ENCODE measurements at places on chromosomes 5 and 9.

GRCh38 chr5:119537704-119538103 is 85.4 kb downstream of the HSD17B4 start:
- no peak for DNase-seq

DNA sequence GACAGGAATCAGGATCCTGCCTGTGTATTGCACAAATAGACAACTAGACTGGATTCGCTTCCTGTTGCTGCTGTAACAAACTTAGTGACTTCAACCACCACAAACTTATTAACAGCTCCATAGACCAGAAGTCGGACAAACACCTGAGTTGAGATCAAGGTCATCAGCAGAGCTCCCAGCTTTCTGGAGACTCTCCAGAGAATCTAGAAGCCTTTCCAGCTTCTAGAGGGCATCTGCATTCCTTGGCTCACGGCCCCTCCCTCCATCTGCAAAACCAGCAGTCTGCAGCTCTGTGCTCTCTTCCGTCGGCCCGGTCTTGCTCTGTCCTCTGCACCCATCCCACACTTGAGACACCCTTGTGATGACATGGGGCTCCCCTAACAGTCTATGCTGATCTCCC is 99.1 kb downstream of the KCNT1 start:
- no peak for DNase-seq

DNA sequence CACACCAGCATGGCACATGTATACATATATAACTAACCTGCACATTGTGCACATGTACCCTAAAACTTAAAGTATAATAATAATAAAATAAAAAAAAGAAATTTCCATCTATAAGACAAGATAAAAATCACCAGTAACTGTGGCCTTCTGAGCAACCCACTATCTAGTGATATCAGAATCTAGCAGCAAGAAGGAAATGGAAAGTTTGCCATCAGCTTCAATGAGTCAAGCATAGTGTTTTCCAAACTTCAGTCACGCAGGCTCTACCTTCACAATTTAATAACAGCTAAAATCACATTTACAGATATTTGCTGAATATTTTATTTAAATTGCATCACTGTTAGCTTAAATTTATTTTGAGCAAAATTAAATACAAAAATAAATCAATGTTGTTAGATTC is 345.3 kb upstream of the CD180 start:
- no peak for DNase-seq

DNA sequence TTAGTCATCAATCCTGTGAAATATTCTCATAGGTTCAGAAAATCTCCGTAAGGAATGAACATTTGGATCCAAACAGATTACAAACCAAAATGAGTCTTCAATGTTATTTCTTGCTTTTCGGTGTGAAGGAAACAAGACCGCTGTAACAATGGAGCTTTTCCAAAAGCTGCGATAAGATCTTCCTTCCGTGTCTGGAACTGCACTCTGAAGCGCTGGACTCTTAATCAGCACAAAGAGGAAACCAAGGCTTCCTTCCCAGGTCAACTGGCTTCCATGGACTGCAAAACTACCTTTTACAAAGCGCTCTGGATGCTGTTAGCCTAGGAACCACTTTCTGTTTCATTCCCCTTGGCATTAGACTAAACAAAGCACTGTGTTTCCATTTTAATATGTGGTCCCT is 137.9 kb upstream of the BASP1 start:
- no peak for DNase-seq

- DNase-seq: no peak
Observed at GRCh38 chr5:132949136-132949535, 14.3 kb downstream of the AFF4 start.

- no peak for DNase-seq
Observed at GRCh38 chr9:129553277-129553676, 67.6 kb downstream of the C9orf50 start.

DNA sequence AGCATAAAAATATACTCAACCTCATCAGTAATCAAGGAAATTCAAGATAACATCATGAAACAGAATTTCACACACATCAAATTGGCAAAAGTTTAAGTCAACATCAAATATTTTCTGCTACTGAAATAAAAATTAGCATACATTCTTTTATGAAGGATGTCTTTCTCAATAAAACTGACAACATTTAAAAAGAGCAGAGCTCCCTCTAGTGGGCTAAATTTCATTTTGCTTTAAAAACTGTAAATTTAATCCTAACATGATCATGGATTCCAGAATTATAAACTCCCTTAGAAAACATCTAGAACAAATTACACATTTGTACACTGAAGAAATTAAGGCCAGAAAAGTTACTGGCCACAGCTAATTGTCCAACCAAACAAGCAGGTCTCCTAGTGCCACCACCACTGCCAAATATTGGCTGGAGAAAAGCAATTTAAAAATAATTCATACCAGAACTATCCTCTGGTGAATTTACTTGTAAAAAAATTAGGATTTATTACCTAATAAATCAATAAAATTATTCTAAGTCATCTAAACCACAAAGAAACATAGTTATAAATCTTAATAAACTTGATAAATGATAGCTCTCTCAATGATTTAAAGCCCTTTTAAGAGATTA is 31.2 kb downstream of the DEPDC1B start:
- DNase-seq: no peak

DNA sequence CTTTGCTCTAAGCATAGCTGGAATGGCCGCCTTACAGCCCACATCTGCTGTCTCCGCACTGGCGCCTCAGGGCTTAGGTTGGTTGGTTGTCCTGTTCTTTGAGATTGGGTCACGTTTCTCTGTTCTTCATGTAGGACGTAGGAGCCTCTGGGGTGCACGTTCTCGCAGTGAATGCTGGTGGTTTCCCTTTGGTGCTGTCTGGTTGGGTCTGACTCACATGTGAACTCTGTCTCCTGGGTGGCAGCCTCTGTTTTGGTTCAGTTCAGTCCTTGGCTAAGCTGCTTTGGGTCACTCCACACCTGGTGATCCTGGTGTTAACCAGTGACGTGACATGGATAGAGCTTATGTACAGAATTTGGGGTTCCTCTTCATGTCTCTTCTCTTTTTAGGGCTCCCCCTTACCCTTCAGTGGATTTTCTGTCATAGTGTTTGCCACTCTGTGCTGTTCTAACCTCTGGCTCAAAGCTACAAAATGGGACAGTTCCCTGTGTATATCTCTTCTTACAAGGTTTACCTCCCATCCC is 12.6 kb upstream of the LPCAT1 start:
- DNase-seq: no peak

DNA sequence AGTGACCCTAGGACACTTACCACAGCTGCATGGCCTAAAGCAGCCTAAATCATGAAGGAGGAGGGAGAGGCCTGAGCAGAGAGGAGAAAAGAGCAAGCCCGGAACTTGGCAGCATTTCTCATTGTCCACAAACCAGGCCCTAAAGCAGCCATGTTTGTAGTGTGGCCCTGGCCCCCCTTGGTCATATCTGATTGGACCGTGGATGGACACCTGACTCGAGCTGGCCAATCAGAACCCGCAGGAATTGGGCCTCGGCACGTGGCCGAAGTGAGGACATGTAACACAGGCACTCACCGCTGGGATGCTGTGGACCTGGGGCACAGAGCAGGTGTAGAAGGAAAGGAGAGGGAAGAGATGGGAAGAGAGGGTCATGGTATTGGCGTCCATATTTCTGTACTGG is 56.9 kb downstream of the ASS1 start:
- no peak for DNase-seq

GRCh38 chr5:162870966-162871365 is 566.4 kb upstream of the CCNG1 start:
- DNase-seq: no peak

- DNase-seq: no peak
Observed at GRCh38 chr9:94900222-94901018, 173.9 kb downstream of the AOPEP start.

GRCh38 chr5:107359916-107360234 is 310.9 kb downstream of the EFNA5 start:
- no peak for DNase-seq

Measured in hypothalamus (tissue), 51 donors.